ENCODE measurements at places on chromosomes 4 and X. TPM values are rescaled to one million over a fixed set of nuclear protein-coding genes. Genes with fewer than 3 reads are reported as not detected.

- peak; percentile 57 for DNase-seq
Observed at GRCh38 chr4:722169-722725, 16.6 kb downstream of the PCGF3 start.

- no peak for DNase-seq
Observed at GRCh38 chrX:16633754-16634153, 16.2 kb upstream of the S100G start.

DNA sequence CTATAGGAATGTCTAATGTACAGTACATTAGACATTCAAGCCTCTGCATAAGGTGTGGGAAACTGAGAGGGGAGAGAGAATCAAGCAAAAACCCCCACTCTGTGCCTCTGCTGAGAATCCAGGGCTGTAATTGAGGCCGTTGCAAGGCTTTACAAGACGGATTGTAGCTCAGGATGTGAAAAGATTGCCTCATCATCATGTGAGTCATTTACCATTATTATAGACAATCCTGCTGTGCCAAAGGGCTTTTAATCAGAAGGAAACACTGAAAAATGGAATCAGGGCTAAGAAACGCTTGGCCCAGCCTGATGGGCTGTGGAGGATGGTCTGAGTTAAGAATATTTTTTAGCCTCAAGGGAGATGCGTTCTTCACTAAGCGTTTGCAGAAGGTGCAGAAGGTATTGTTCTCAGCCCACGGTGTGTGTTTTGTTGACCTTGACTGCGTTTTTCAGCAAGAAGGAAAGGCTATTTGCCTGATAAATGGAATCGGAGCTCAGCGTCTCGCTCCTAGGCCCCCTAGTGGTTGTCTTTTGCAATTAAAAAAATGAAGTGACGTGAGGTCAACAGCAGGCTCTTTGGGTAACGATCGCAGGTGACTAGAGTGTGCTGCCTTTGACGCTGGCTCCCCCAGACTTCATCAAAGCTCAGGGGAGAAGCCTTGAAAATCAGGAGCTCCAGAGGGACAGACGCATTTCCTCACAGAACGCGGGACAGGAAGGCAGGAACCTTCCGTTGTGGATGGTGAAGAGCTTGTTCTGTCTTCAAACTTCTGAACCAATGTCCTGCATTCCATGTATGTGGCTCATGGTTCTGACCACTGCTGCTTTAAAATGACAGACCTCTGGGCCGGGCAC, 18.1 kb upstream of the CHRNA9 start:
- peak; percentile 74 for DNase-seq

GRCh38 chrX:17433965-17434364, 59.0 kb downstream of the NHS start:
- no peak for DNase-seq

DNA sequence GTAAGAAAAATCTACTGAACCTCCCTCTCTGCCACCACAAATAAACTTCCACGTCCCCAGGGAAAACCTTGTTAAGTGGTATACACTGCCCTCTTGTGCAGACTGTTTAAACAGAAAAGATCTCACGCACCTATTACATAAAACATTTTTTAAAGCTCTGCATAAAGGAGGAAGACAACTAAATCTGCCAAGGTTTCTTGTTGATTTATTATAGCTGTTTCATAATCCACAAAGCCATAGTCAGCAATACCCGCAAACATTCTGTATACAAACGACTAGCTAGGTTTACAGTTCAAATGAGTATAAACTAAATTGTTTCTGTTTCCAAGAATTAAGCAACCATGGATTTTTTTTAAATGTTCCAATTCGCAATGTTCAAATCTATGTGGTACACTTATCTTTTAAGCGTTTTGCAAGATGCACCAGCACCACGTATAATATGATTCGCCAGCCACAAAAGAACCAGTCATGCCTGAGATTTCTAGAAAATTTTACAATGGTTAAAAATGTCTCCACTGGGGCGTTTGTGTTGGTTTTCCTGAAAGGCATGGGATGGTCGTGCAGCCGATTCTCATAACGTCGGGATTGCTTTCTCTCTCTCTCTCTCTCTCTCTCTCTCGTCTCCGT, 164.6 kb downstream of the PRKX start:
- peak; percentile 10 for DNase-seq

GRCh38 chr4:38949411-38950051, 81.9 kb downstream of the FAM114A1 start:
- DNase-seq = no peak

- DNase-seq = no peak
Observed at GRCh38 chr4:29009908-29010307, 1710.3 kb upstream of the PCDH7 start.

DNA sequence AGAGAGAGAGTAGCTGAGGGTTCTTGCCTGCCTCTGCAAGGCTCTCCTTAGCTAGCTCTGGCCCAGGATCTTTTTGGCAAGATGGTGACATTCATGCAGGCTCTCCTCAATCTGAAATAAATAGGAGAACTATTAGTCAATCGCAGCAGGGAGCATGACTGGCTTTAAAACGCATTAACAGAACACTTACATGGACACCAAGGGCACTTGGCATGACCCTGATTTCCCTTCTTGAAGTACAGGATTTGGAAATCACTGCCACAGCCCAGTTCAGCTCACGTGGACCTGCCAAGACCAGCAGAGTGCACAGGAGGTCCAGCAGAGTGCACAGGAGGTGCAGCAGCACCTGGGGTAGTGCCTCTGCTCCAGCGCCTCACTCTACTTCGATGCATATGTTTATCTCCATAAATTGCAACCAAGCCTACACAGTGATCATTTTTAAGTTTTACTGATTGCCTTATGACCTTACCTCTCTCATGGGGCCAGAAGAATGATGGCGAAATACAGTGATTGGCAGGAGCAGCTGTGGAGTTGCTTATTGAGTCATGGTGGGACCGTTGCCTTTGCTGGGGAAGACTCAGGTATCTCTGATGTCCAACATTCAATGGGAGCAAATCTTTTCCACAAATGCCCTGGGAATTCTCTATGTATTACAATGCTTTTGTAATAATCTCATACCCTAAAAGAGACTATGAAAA, 122.4 kb downstream of the SYNPO2 start:
- DNase-seq = no peak

DNA sequence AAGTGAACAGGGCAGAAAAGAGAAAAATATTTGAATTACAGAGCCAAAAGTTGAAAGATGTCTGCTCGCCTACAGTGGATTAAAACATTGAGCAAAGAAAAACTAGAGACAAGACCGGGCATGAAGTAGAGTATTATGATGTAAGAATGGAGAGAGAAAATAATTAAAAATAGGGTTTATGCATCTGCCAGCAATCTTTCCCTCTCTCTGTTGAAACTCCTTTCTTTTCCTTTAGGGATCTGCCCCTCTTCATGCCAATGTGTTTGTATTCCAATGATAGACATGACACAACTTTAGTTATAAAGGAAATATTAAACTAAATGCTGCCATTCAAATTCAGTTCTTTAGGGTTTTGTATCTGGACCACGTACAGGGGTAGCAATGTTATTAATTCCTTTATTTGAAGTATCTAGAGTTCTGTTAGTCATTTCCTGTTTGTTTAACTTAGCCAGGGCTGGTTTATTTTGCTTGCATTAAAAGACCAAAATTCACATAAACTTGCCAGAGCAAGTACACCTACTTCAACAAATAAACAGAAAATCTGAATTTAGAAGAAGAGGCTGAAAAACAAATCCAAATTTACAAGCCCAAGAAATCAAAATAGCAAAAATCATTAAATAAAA, 202.6 kb downstream of the SPOCK3 start:
- no peak for DNase-seq

DNA sequence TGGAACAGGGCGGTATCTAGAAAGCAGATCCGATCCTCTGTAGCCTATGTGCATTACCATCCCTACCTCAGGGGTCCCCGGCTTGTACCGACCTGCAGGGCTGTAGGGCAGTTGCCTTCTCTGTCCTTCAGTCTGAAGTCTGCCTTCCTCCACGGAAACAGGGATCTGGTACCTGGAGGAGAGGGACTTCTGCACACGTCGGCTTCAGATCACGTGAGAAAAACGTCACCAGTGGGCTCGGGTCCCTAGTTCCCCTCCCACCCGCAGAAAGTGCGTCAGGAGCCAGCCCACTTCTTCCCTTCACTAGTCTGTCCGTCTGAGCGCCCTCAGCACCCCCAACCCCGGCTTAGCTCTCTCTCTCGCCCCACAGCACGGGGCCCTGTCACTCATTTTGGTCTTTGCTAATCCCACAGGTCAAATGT, at the start of gene TCEAL5:
Gene TCEAL5 (minus strand): TSS at position 170 of the 422 bp plus-strand sequence. CDS start 2,187 bp downstream, outside the sequence.
- no peak for DNase-seq

DNA sequence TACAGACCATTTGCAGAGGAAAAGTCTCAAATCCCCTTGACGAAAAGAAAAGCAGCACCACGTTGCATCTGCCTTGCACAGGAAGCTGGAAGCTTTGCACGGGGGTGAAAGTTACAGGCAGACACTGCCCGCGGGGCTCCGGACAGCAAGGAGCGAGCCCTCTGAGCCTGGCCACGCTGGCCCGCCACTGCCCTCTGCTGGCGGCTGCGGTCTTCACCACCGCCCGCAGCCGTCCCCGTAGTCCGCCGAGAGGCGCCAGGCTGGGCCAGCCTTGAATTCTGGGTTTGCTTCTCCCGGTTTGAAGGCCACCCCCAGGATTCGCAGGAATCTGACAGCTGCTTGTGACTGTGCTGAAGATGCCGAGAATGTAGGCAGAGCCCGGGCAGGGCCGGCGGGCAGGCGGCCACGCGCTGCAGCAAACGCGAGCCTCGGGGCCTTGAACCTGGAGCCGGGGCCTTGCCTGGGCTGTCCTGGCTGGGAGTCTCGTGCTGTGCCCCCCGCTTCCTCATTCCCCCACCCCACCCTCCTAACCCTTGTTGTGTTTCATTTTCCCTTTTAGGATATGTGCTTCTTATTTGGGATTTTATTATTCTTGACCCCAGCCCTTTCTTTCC, 49.2 kb downstream of the ENPP6 start:
- peak; percentile 71 for DNase-seq

Gene MMRN1
- 25.7 TPM for polyA plus RNA-seq

Gene PAGE4
- not detected for polyA plus RNA-seq

Gene ZDHHC15
- 8.4 TPM for polyA plus RNA-seq

Gene SPATA4
- 1.9 TPM for polyA plus RNA-seq

Gene C4orf54
- 0.03 TPM for polyA plus RNA-seq

Gene GAGE12J
- polyA plus RNA-seq = not detected

Gene BLOC1S4
- polyA plus RNA-seq = 10.9 TPM

Gene MAGEA8
- 0.37 TPM for polyA plus RNA-seq
